ENCODE measurements at places on chromosomes 2 and 18.

DNA sequence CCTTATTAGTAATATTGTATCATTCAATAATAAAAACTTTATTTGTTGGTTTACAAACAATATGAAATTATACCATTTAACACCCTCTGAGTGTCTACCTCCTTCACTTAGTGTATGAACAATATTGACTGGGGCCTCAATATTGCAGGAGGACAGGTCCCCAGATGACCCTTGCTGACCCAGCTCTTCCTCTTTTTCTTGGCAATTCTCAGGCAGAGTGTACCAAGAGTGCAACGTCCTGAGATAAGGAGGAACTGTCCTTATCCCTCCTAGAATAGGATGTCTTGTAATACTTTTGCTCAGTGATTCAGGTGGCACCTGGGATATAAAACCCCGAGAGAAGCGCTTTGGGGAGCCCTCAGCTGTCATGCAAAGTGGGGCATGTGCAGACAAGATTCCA lies 76.8 kb downstream of the PLA2R1 start:
- no peak for DNase-seq

- peak; percentile 73 for DNase-seq
These were observed 168.4 kb upstream of the PKDCC start for GRCh38 chr2:41879235-41879916.

DNA sequence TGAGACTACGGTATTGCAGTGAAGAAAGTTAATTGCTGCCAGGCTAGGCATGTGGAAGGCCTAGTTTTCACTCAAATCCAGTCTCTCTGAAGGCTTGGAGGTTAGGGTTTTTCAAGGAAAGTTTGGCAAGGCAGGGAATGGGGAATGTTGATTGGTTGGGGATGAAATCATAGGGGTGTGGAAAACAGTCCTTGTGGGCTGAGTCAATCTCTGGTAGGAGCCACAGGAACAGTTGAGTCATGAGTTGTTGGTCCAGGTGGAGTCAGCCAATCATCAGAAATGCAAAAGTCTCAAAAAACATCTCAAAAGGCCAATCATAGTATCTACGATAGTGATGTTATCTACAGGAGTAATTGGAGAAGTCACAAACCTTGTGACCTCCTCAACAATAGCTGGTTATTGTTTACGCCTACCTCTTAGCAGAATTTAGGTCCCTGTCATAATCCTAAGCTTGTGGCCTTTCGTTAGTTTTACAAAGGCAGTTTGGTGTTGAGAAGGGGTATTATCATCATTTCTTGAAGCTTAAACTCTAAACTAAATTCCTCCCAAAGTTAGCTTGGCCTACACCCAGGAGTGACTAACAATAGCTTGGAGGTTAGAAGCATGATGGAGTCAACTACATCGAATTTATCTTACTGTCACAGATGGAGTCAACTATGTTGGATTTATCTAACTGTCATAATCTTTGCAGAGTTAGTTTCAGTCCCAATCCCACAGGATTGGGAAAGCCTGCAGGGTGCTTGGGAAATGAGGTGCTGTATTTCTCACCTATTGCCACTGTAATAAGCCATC lies 33.7 kb upstream of the APCDD1 start:
- no peak for DNase-seq

GRCh38 chr18:21298351-21298750 lies 56.3 kb downstream of the GREB1L start:
- no peak for DNase-seq

DNA sequence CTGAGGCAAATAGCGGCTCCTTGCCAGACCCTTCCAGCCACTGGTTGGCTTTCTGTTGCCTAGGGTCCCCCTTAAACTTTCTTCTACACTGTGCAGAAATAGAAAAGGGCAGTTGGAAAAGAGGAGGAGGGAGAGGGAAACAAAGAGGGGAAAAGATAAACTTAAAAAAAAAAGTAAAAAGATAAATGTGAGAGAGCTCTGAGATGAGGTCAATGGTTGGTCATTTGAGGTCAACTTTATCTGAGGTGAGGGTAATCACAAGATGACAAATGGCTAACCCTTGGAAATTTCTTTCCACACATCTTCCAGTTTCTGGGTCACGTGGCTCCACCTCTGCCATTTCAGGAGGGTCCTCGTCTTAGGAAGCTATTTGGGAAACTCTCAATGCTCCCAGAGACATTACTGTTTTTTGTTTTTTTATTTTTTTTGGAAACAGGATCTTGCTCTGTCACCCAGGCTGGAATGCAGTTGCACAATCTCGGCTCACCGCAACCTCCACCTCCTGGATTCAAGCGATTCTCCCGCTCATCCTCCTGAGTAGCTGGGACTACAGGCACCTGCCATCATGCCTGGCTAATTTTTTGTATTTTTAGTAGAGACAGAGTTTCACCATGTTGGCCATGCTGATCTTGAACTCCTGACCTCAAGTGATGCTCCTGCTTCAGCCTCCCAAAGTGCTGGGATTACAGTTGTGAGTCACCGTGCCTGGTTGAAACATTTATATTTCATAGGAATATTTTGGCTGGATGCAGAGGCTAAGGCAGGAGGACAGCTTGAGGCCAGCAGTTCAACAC lies 199.9 kb downstream of the TGIF1 start:
- DNase-seq = no peak

DNA sequence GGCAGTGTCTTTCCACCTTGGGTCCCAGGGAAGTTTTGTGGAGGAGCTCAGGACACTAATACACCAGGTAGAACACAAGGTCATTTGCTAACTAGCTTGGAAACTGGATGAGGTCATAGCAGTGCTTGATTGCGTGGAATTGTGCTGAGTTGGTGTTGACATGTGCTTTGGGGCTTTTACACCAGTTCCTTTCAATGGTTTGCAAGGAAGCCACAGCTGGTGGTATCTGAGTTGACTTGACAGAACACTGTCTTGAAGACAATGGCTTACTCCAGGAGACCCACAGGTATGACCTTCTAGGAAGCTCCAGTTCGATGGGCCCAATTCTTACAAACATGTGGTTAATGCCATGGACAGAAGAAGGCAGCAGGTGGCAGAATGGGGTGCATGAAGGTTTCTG lies 5.9 kb downstream of the CTLA4 start:
- no peak for DNase-seq

DNA sequence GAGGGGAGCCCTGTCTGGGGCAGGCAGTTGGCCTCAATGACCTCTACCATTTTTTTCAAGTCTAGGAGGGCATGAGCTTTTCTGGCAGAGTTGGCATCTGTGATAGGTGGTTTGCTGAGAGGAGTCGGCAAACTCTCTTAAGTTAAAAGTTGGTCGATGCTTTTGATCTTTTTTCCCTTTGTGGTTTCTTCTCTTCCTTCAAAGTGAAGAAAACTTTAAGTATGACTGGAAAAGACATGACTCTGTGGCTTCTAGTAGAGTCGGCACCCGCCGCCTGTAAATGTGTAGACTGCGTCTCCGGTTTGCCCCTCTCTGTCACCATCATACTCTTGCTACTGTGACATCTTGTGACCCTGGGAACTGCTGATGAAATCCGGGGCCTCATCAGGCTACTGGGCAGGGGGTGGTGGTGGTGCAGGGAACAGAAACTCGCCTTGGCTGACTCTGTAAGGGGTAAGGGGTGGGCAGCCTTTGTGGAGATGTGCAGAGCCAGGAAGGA lies 21.1 kb downstream of the INPP5D start:
- no peak for DNase-seq

DNA sequence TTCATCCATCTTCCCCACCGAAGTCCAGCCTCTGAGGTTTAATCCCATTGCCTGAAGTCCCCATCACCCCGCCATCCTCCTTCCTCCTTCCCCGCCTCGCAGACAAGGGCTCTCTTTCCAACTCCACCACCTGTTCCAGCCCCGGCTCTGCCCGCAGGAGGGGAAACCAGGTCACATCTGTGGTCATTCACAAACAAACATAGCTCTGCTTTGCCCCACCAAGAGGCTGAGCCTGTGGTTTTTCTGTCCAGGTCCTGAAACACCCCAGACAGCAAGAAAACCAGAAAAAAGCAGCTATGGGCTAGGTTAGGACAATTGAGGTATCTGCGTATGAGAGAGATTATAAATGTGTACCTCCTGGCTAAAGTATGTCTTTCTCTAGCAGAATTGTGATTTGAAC lies 144.7 kb downstream of the GLI2 start:
- DNase-seq = no peak

DNA sequence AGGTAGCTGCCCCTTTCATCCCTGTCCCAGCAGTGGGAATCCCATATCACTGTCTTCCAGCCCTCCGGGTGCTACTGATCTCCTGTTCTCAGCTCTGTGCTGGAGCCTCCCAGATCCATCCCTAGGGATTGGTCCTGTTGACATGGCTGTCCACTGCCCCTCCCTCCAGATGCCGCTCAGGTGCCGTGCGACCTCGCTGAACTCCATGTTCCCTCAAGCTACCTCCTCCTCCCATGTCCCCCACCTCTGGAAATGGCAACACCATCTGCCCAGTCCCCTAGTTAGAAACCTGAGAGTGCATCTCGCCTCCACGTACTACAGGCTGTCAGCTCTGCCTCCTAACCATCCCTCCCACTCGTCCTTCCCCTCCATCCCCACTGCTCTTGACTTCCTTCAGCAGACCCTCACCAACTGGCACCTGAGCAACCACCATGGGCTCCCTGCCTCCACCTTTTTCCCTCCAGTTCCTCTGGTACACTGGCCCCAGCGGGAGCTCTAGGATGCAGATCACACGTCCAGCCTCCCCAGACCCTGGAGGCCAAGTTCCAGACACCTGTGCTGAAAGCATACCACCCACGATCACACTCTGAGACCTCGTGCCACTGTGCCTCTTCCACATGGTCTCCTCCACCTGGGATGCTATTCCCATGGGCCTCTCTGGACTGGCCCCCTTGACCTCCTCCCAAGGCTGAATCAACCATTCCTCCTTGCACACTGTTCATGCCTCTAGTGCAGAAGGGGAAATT lies 106.8 kb downstream of the KLHL29 start:
- no peak for DNase-seq

DNA sequence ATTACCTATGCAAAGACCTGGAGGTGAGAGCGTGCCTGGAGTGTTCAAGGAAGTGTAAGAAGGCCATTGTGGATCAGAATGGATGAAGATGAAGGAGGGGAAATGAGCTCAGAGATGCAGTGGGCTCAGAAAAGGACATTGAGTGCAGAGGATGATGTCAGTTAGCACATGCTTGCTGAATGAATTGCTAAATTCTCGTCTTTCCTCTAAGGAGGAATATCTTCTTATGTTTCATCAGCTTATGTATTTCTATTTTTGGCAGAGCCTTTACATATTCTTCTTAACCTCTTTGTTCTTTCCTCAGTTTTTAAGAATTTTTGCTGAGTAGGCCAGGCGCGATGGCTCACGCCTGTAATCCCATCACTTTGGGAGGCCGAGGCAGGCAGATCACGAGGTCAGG lies 30.9 kb downstream of the FAM171B start:
- no peak for DNase-seq

GRCh38 chr2:237660381-237660900 lies 33.1 kb downstream of the LRRFIP1 start:
- no peak for DNase-seq

GRCh38 chr18:5543036-5543680 lies 639 bp downstream of the EPB41L3 start:
- no peak for DNase-seq

DNA sequence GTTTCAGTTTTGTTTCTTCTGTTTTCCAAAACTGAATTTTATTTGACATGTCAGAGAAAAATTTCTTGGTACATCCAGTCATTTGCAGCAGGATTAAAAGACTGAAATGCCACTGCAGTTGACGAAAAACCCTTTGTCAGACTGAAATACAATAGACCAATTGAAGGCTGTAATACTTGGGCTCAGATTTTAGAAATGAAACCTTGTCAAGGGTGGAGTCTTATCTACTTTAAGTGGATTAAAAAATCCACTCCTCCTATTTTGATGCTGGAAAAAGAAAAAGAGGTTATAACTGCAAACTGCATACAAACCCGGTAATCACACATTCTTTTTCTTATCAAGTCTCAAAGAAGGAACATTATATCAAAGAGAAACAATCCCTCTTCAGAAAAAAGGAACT lies 80.2 kb upstream of the NEUROD1 start:
- no peak for DNase-seq

DNA sequence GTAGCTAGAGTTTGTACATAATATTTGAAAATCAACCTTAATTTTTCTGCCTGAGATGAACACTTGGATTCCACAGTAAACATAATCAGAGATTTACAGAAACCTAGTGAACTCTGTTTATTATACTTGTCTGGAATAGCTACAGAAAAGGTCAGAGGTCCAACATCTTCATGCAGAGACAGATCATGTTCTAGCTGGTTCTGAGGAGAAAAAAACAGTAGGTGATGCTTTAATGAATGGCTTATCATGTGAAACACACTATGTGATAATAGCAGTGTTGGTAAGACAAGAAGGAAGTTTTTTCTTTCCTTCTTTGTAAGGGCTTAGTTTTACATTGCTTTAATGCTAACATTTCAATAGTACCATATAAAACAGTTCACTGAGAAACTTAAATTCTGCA lies 846.4 kb upstream of the ZEB2 start:
- DNase-seq = no peak

DNA sequence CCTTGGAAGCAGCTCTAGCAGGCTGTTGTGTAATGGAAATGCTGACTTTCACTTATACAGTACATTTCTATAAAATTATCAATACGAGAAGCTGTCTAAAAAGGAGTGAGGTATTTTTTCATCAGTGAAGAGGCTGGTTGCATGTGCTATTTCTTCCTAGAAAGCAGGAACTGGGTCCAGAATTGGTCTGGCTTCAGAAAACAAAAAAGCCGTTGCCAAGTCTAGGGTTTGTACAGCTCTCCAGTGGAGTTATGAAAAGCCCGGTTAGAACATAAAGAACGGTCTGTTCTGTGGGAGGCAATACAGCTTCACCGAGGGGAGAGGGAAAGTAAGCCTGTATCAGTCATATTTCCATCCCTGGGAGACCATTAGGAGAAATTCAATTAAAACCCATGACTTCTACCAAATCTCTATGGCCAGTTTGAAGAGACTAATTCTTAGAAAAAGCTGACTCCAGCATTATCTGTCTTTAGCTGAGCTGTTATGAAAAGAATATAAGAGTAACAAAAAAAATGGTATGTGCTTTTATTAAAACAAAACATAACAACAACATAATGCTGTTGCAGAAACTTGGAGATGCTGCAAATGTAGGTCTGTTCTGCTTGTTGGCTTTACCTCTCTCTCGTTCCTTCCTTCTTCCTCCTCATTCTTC lies 217.0 kb downstream of the CMPK2 start:
- no peak for DNase-seq

- no peak for DNase-seq
These were observed 2.5 kb upstream of the YES1 start for GRCh38 chr18:814300-815084.

DNA sequence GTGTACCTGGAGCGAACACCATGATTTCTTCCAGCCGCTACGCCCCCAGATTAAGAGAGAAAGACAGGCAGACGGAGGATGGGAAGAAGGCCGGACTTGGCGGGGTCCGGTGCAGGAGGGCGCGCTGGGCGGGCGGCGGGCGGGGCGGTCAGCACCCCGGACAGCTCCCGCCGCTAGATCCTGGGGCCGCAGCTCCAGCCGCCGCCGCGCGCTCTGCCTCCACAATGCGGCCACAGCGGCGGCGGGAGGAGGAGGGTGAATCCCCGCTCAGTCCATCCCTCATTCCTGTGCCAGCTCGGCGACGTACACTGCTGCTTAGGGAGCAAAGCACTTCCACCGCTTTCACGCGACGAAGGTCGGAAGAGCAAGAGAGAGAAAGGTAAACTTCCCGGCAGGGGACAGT lies at the start of gene AKAIN1:
Gene AKAIN1, minus strand, starts transcription at position 226 of the 403 bp plus-strand sequence. Its CDS starts 204 bp downstream, at position 22.
- DNase-seq = no peak

Data from NCI-H774 (cell line).